ENCODE measurements at places on chromosomes 5 and 9.
A peak's percentile ranks its signal among the peaks of the same experiment; 100 is the strongest.

GRCh38 chr5:179292681-179293635, 52.3 kb downstream of the ADAMTS2 start:
- DNase-seq = no peak

DNA sequence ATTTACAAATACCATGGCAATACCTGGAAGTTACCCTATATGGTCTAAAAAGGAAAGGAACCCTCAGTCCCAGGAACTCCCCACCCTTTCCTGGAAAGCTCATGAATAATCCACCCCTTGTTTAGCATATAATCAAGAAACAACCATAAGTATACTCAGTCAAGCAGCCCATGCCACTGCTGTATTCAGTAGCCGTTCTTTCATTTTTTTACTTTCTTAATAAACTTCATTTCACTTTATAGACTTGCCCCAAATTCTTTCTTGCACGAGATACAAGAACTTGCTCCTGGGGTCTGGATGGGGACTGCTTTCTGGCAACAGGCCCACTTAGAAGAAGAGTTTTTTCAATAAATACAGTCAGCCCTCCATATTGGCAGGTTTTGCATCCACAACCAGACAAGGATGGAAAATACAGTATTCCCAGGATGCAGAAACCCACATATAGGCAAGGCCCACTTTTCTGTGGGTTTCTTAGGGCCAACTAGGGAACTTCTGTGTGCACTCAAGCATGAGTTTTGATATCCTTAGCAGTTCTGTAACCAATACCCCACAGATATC, 2.8 kb upstream of the TBCA start:
- no peak for DNase-seq

DNA sequence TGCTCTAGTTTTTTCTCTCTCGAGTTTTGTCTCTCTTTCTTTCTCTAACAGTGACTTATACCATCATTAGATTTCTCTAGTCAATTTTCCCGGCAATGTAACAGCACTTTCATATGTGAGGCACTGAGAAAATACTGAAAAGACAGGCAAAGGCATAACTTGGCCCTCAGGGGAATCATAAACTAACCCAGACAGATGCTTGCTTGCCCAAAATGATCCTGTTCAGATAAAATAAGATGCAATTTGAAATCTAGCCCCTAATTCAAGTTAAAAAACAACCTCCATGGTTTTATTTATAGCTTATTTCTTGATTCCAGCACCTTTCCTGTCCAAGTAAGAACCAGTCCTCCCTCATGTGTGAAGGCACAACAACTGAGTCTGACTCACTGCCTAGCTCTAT, 294.6 kb downstream of the GAS1 start:
- DNase-seq = no peak

GRCh38 chr9:100590481-100590880, 12.6 kb downstream of the CAVIN4 start:
- peak; percentile 26 for DNase-seq

GRCh38 chr9:81759680-81760215, 70.4 kb upstream of the TLE1 start:
- DNase-seq = peak; percentile 96

- no peak for DNase-seq
Measured at GRCh38 chr9:21670374-21670773, 132.1 kb upstream of the MTAP start.

DNA sequence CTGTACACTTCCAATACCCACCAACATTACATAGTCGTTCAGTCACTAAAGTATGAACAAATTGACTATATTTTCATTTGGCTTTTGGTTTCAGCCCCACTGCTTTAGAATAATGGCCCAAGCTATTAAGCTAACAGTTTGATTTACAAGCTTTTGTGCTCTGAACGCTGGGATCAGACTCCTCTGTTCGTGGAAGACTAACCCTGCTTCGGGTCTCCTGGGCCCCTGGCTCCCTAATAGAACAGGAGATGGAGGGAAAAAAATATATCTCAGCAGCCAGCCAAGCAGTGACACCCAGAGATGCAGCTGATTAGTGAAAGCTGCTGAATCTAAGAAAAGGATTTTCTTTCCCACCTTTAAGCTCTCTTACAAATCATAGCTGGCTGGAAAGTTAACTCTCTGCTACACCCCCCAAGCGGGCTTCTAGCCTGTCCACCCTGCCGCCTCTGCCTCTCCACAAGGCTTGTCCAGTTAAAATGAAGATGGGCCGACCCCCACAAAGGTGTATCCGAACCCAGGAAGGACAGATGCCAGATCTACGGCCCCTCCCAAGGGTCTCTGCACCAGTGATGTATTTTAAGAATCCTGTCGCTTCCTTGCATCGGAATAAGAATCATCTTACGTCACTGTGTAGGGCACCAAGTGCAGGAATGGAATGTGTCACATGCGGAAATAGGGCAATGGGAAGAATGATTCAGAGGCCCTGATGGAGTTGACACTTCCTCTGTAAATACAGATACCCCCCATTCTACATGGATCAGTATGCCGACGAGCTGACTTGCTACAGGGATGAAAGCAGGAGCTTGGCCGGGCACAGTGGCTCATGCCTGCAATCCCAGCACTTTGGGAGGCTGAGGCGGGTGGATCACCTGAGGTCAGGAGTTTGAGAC, 33.4 kb upstream of the BARHL1 start:
- peak; percentile 14 for DNase-seq

DNA sequence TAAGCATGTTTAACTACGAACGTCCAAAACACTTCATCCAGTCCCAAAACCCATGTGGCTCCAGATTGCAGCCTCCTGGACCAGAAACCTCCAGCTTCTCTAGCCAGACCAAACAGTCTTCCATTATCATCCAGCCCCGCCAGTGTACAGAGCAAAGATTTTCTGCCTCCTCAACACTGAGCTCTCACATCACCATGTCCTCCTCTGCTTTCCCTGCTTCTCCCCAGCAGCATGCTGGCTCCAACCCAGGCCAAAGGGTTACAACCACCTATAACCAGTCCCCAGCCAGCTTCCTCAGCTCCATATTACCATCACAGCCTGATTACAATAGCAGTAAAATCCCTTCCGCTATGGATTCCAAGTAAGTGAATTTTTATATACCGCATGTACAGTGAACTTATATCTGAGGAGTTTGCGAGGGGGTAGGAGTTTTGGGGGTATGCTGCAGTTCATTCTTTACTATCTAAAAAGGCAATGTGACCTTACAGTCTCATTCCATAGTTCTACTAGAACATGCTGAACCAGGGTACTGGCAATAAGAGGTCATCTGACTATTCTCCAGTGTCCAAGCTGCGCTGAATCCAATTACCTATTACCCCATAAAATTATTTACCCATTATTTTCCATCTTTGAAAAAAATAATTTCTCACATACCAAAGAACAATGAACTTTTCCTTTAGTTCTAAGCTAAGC, 3.1 kb downstream of the MYOT start:
- DNase-seq = no peak

DNA sequence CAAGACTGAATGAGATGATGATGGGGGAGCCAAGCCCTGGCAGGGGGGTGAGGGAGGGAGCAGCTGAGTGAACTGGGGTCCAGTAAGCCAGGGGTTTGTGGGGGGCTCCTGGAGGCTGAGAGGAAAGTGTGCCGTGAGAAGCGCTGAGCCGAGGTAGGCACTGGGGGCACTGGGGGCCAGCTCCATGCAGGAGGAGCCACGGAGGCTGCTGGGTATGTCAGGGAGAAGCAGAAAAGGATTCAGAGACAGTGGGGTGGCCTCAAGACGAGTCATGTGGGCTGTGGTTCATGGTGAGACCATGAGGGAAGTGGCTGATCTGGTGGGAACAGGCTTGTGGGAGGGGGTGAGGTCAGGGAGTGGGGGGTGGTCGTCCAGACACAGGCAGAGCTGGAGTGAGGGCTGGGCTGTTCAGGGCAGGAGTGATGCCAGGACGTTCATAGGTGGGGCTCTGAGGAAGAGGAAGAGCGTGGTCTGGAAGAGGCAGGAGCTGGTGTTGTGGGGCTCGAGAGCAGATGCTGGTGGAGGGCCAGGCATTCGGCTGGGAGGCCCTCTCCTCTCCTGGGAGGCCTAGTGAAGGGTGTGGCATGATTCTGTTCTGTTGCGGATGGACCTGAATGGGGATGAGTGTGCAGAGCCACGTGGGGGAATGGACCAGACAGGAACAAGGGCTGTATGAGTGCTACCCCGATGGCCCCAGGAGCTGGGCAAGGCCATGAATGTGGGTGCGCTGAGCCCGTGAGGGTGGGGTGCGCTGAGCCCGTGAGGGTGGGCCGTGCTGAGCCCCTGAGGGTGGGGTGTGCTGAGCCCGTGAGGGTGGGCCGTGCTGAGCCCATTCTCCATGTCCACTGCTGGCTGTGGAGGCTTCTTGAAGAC, 92.7 kb upstream of the CACNA1B start:
- DNase-seq = no peak

DNA sequence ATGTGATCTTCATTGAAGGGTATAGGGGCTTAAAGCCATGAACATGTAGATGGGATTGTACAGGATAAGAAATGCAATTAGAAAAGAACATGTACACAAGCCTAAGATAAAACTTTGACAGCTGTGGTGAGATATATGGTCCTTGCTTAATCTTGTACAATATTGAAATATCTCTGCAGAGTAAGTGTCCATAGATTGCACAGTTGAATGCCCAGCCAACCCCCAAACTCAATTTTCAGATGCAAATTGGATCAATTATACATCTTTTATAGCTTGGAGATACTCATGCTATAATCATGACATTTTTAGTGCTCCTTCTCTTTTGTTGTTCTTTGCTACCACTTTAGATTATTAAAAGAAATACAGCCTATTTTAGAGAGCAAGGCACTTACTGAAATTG, 59.5 kb upstream of the CHSY3 start:
- no peak for DNase-seq

DNA sequence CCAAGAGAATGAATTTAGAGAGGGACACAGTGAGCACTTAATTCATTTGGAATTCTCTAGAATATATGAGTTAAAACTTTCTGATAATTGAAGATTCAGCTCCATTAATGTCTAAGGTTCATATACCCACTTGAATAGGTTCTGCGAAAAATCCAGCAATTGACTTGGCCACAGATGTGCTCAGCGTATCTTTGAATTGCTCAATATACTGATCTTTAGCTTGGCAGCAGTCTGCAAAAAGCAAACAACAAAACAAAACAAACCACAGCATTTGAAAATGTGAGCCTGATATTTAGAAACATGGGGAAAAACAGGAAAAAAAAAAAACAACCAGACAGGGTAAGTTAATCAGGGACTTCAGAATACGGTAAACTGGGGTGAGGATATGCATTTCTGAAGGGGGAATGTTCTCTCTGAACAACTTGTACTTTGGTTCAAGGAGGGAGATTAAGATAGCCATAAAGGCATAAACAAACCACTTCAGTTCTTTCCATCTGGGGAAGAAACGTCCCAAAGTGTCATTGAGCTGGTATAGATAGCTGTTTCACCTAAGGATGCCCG, 21.4 kb downstream of the AGXT2 start:
- DNase-seq = no peak

GRCh38 chr5:166382031-166382430, 1909.4 kb upstream of the WWC1 start:
- no peak for DNase-seq

GRCh38 chr5:151151793-151152192, 5.8 kb downstream of the ANXA6 start:
- DNase-seq = no peak
